Progenitor cell of endocrine pancreas (in vitro differentiated cells): ENCODE measurements at places on chromosomes 7 and 10. TPM values are rescaled to one million over a fixed set of nuclear protein-coding genes. Genes with fewer than 3 reads are reported as not detected.

- DNase-seq: no peak
These were observed 22.2 kb downstream of the ANK3 start for GRCh38 chr10:60367431-60367830.

Gene AKAP9
- 101 and 105 TPM in 2 replicates for total RNA-seq

DNA sequence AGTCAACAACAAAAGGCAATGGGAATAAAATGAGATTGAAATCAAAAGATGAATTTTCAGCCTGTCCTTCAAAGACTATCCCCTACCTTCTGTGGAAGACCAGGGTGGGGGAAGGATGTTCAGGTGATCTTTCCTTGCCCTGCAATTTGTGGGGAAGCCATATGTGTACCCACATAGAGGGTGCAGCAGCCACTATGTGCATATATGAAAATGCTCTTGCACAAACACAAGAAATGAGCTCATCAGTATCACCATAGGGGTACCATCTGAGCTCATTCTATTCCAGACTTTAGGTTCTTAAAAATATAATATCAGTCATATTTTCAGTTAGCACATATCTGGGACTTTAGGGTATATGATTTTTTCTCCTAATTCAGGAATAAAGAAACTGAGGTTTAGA lies 17.7 kb downstream of the GIMAP5 start:
- DNase-seq: no peak

DNA sequence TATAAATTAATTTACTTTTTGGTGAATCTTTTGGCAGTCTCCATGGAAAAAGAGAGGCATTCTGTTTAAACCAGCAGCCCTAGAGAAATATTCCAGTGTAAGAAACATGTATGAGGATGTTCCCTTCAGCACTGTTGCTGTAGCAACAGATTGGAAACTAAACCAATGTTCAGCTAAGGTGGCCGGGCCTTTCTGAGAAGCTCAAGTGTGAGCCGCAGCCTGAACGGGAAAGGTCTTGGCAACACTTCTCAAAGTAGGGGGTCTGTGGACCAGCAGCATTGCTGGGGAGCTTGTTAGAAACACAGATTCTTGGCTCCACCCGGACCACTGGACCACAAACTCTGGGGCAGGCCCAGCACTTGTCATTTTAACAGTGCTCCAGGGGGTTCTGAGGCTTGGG lies 36.2 kb downstream of the RAMP3 start:
- no peak for DNase-seq

GRCh38 chr7:133853706-133854276 lies 273.3 kb upstream of the LRGUK start:
- DNase-seq: no peak

Gene MYPN
- total RNA-seq: 0.05 and 0.22 TPM in 2 replicates

- DNase-seq: no peak
These were observed 4.2 kb upstream of the ARHGAP12 start for GRCh38 chr10:31932838-31933237.

Gene SPOCK2
- 47.7 and 49.1 TPM in 2 replicates for total RNA-seq

- no peak for DNase-seq
These were observed at the start of gene PNLIPRP3 for GRCh38 chr10:116427671-116428070. TSS of gene PNLIPRP3 (plus strand) at chr10:116427847. CDS start at chr10:116428013, 166 bp downstream.

DNA sequence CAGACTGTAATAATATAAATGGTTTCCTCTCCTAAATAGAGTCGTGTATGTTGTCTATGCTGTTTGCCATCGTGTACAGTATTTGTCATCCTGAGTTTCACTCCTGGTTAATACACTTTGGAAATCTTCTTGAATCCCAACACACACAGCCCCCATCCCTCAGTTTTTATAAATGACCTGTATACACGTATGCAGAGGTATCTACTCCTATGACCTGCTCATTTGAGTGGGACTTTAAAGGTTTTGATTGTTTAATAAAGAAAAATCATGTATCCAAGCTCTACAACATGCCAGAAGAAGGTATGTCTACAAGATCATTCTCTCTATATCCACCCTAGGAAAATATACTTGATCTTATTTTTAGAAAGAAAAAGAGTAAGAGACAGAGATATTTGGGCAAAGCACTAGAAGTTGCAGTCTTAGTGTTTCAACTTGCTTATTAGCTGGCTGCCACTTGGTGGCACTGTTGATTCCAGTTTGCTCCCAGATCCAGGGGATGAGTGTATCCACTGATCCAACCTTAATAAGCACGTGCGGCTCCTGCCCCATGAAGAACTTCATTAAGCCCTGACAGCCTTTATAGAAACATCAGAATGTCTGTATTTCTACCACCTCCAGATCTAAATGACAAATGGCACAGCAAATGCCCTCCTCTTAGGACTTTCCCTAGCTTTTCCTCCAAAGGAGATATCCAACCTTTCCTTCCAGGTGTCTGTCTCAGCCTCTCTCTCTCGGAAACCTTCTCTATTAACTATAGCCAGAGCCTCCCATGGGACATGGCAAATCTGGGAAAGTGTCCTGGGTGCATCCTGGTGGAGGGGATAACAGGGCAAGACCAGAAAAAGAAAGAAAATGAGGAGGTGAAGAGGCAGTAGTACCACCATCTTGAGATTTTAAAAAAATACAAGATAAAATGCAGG lies 181.6 kb upstream of the NEBL start:
- DNase-seq: peak; percentile 42

DNA sequence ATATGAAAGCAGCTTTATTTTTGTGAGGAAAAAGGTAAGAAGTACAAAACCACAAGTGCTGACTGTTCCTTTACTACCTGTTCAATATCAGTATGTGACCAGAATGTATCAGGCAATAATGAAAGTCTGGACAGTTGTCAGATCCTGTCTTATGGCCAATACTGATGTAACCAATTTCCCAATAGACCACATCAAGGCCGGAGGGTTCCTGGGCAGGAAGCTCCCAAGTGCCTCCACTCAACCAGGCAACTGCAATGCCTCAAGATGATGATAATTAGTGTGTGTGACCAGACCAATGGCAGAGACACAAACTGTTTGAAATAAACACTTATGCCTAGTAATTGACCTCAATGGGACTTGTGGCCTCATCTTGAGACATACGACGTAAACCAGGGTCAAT lies 149.4 kb upstream of the ASAH2 start:
- DNase-seq: no peak

Gene RAMP3
- total RNA-seq: not detected in 2 replicates

Gene GBX1
- 2.0 and 2.1 TPM in 2 replicates for total RNA-seq
